ENCODE measurements at places on chromosomes 12 and 14.

DNA sequence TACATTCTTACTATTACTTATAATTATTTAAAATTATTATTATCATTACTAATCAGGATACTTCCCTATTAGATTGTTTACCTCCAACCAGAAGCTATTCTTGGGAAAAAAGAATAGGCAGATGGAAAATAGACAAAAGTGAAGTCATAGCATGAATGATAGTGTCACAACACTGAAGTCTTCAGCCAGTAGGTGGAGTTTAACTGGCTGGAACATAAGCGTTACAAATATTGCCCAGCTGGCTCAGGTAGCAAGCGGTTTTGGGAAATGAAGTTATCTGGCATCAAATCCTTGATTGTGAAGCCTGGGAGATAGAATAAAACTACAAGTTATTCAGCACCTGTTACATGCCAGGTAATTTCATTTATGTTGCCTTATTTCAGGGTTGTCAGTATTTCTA, 762.9 kb downstream of the C12orf50 start:
- DNase-seq, result no peak

GRCh38 chr12:131111446-131111845, 157.7 kb downstream of the ADGRD1 start:
- no peak for DNase-seq

DNA sequence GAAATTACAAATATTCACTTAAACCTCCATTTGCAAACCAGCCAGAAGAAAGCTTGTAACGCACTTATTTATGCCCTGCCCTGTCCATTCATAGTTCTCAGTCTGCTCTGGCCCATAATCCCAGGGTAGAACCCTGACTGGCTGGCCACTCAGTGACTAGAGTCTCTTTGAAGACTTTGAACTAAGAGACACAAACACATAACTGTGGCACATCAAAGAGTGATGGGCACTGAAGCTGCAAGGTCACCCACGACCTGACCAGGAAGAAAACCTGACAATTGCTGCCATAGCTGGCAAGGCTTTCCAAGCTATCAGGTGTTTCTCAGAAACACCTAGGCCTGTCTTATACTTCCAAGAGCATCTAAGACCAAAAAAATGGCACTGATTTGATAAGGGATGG, 28.7 kb downstream of the SLC41A2 start:
- no peak for DNase-seq

GRCh38 chr12:76183459-76184186, 99.1 kb upstream of the NAP1L1 start:
- DNase-seq, result no peak

- DNase-seq, result no peak
Observed at GRCh38 chr12:105033851-105034250, 47.7 kb downstream of the NOPCHAP1 start.

- DNase-seq, result no peak
Observed at GRCh38 chr12:113548467-113548866, 76.8 kb upstream of the LHX5 start.

DNA sequence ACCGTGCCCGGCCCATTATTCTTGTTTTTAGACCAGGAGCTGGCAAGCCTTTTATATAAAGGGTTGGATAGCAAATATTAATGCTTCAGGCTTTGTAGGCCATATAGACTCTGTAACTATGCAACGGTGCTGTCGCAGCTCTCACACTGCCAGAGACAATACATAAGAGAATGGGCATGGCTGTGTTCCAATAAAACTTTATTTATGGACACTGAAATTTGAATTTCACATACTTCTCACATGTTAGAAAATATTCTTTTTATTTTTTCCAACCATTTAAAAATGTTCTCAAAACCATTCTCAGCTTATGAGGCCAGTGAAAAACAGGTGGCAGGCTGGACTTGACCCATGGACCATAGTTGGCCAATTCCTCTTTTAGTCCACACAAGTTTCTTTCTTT, 13.0 kb upstream of the CDK2AP1 start:
- no peak for DNase-seq

DNA sequence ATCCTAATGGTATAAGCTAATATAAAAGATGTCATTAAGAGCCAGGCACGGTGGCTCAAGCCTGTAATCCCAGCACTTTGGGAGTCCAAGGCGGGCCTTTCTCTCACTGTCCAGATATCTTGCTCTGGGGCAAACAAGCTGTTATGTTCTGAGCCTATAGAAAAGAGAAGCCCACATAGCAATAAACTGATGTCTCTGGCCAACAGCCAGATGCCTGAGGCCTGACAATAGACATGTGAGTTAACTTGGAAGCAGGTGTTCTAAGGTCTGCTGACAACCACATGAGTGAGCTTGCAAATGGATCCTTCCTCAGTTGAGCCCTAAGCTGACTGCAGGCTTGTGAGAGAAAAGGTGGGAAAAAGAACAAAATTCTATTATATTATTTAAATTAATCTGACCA, 25.0 kb downstream of the YAF2 start:
- no peak for DNase-seq

DNA sequence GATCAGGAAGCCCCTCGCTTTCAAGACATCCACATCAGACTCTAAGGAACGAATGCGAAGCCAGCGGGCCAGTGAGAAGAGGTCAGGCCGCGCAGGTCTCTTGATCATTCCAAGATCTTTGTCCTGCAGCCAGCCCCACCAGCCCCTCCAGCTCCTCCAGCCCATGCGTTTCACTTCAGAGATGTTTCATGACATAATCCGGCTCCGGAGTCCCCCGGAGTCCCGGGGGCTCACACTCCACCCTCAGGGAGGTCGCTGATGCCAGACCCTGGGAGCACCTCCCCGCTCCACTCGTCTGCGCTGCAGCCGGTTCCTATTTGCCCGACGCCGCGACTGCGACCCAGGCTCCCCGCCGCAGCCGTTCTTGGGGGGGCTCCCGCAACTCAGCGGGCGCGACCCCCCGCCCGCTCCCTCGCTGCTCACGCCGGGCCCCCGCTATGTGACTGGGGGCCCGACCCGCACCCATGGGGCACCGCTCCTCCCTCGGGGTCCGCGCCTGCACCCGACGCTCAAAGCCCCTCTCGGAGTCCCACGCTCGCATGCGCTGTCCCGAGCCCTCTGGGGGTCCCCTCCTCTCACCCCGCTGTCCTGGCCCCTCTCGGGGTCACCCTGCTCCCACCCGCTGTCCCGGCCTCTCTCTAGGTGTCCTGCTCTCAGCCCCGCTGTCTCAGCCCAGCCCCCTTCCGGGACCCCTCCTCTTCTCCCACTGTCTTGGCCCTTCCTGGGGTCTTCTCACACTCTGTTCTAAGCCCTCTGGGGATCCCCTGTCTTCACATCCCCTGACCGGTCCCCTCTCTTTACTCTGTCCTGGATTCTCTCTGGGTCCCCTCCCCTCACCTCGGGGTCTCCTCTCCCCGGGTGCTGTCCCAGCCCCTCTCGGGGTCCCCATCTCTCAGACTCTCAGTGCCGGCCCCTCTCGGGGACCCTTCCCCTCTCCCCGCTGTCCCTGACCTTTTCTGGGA, 1.1 kb downstream of the TAOK3 start:
- DNase-seq, result no peak

DNA sequence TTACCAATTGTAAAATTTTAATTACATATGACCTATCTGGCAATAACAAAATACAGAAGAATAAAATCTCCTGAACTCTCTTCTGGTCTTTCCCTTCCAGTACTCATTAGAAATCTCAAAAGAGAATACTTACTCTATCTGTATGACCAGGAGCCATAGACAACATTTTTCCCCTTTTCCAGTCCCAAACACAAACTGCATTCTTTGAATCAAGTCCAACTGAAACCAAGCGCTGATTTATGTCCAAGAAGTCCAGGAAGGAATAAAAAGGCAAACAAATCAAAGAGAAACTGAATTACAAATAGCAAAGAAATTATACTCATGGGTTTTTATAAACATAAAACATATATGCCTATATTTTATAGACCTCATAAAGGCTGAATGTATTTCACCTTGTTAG, 46.7 kb downstream of the EML5 start:
- DNase-seq, result no peak

DNA sequence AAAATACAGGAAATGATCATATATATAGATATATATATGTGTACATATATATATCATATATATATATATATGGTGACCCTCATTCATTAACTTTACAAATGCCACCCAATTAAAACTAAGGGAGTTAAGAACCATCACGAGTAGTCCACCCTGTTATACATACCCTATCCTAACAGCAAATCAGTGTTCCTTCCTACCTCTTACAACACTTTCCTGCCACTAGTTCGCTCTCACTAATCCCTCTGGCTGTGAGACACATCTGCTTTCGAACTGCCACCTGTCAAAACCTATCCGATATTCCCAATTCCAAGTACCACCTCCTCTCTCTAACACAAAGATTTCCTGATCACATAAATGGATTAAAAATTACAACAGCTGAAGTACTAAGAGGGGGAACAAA, 100.5 kb downstream of the EEA1 start:
- DNase-seq, result no peak

DNA sequence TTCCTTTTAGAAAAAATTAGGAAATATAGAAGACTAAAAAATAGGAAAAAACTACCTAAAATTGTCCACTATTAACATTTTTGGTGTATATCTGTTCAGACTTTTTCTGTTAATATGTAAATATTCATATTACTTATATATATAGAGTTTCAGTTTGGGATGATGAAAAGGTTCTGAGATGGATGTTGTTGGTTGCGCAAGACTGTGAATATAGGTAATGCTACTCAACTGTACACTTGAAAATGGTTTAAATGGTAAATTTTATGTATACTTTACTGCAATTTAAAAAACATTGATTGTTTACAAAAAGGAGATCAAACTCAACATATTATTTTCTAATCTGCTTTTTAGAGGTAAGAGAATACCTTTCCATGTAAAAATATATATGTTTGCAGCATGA, 200.9 kb downstream of the RAD51B start:
- no peak for DNase-seq

DNA sequence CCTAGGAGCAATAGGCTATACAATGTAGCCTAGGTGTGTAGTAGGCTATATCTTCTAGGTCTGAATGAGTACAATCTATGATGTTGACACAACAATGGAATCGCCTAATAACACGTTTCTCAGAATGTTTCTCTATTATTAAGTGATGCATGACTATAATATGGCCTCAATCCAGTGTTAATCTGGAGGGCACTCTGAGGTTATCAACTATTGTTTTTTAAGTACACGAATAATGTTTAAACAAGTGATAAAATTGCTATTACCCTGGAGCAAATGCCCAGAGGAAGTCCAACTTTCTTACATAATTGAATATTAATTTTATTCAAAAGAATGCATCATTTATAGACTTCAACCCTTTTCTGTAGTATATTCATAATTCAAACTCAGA, 16.4 kb upstream of the CNIH1 start:
- DNase-seq, result no peak

- no peak for DNase-seq
Observed at GRCh38 chr12:111448266-111448830, 42.6 kb downstream of the SH2B3 start.

DNA sequence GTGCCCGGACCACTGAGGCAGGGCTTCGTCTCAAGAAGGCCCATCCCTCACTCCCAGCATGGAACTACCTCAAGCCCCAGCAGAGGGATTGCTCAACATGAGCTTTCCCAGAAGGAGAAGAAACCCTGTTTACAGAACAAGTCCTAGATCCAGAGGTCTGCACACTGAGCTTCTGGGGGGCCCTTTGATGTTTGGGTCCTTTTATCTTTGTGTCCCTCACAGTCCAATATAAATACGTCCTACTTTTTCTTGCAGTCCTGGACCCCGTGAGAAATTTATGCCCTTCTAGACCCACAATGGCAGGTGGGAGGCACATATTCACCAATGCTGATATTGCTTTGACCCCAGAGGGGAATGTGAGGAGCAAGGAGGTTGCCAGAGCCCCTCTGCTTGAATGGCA, 54.4 kb downstream of the SMUG1 start:
- no peak for DNase-seq

DNA sequence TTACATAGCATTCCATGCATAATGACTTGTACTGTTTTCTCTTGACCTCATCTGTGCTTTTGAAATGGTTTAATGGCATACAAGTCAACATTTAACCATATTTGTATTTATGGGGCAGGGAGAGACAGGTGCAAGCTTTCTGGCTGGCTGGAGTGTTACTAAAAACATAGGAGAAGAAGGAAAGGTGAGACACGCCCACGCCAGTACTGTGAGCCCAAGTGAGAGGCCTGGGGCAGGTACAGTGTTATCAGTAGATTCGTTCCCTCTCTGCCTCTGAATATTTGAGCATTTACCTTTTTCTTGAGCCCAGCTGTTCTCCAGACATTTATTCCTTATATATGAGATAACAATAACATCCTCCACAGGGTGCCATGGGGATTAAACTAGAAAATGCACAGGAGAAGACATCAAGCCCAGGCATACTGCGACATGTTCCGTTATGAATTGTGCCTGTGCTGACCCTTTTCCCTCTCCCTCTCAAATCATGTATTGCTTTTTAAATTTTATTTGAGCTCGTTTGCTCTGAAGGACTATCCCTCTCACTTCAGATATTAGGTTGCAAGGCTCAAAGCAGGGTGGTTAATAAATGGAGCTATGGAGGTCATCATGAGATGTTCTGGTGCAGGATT, 34.6 kb upstream of the TUBA1C start:
- DNase-seq, result no peak

GRCh38 chr12:57435293-57435692, 709 bp downstream of the INHBC start:
- no peak for DNase-seq

- DNase-seq, result no peak
Observed at GRCh38 chr12:104063712-104064030, 660 bp upstream of the HCFC2 start.

GRCh38 chr12:130634866-130635265, 81.2 kb downstream of the RIMBP2 start:
- no peak for DNase-seq

DNA sequence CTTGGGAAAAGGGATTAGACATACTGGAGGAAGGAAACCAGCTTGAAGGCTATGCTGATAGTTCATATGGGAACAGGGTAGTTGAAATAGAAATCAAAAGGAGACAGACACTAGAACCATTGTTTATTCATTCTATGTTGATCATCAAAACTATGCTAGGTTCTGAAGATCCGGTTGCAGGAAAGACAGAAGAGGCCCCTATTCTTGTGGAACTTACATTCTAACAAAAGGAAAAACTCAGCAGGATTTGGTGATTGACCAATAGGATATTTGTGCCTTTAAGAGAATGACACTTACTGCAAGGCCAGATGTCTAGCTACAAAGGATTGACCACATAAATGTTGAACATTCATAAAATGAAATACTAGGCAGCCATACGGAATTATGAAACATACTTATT, 179.2 kb downstream of the AKAP6 start:
- DNase-seq, result no peak

DNA sequence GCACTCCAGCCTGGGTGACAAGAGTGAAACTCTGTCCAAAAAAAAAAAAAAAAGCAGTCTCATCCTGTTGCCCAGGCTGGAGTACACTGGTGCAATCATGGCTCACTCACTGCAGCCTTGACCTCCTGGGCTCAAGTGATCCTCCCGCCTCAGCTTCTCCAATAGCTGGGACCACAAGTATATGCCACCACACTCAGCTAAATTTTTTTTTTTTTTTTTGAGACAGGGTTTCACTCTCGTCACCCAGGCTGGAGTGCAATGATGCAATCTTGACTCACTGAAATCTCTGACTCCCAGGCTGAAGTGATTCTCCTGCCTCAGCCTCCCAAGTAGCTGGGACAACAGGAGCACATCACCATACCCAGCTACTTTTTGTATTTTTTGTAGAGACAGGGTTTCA, 5.2 kb upstream of the CNPY2 start:
- DNase-seq, result no peak
